ENCODE measurements at places on chromosomes 7 and 10.

DNA sequence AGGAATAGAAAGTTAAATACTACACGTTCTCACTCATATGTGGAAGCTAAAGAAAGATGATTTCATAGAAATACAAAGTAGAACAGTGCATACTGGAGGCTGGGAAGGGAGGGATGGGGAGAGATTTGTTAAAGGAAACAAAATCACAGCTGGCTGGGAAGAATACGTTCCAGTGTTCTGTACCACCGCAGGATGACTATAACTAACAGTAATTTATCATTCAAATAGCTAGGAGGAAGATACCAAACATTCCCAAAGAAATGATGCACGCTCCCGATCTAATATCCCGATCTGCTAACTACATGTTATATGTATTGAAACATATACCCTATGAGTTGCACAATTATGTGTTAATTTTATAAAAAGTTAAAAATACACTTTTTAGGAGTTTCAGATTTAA is 162.3 kb downstream of the ZMYND11 start:
- DNase-seq, result no peak

GRCh38 chr10:73215749-73216148 is 31.3 kb downstream of the DNAJC9 start:
- no peak for DNase-seq

GRCh38 chr7:92333866-92334265 is 88.1 kb downstream of the ANKIB1 start:
- DNase-seq, result no peak

- no peak for DNase-seq
Observed at GRCh38 chr7:129644634-129645230, 33.2 kb downstream of the NRF1 start.

DNA sequence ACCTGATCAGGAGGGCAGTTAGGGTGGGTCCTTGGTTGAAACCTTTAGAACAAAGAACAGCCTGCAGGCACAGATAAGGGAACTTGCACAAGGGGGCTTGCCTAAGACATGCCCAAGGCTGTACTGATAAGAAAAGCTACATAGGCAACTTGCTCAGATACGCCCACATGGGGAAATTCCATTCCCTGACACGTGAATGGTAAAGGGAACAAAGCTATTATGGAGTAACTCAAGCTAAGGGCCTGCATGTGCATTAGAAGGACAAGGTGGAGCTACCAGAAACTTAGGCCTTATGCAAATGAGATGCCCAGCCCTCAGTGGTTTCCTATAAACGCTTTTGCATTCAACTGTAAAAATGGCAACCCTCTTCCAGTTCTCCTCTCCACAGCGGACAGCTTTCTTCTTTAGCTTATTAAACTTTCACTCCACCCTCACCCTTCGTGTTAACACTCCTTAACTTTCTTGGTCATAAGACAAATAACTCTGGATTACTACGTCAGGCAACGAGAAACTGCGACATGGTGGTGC is 1192.1 kb upstream of the CELF2 start:
- DNase-seq, result no peak

DNA sequence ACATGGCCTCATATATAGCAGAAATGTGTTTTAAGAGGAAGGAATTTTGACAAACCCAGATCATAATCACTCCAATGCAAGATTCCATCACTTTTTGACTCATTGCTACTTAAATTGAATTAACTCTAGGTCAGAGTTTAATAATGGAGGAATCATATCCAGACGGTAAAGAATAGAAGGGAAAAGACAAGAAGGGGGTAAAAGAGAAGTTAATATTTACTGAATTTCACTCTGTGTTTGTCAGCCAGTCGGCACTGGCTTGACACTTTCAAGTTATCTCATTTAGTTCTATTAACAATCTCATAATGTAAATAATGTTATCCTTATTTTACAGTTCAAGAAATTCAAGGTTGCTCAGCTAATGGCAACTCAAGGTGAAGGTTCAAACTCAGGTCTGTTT is 147.5 kb downstream of the SEMA3A start:
- DNase-seq, result no peak

GRCh38 chr10:64288404-64288803 is 767.2 kb downstream of the REEP3 start:
- DNase-seq, result no peak

DNA sequence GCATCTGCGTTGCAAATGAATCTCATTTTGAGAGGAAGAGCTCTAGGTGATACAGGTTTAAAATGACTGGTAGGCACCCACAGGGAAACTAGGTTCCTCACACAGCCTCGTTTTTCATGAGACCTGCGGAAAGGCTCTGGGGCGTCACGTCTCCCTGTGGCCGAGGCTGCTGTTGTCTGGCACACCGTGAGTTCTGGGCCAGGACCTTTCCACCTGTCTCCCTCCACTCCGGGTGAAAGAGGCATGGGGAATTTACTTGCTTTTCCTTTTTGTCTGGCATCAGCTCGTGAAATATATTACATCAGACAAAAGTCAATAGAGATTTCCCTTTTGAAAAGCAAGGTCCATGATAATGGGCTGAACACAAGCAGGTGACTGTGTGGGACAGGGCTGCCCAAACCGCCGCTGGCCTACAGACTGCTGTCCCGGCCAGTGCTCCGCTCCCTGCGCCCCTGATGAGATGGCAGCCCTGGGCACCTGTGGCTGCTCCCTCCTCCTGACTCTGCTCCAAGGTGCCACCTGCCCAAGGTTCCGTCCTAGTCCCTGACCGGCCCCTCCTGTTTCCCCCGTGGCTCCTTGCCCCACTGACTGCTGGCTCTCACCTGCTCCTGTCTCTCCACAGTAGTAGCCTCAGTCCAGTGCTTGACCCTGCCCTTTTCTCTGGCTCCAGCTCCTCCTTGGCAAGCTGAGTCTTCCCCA is 109.6 kb downstream of the NKX6-2 start:
- DNase-seq, result no peak

- no peak for DNase-seq
Observed at GRCh38 chr7:95478272-95479037, 7.3 kb upstream of the ASB4 start.

DNA sequence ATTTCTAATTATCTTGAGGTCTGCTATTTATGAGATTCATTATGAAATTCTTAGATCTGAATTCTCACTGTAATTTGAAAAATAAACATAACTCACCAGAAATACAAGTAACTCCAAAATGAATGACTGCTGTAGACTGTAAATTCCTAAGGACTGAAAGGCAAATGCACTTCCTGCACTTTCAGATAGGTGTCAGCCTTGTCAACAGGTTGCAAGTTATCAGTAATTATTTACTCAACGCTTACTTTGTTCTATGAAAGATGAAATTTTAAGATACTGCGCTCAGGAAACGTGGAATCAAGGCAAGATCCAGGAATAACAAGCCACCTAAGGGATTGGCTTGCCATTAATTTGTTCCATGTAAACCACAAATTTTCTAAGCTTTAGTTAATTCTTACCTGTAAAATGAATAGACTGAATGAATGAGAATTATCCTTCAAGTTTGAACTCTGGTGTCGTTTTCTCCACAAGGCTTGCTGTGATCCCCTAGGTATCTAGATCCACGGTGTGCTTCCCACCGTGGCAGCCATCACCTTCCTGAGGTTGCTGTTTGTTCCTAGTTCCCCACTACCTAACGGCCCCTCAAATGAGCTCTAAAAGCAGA is 12.6 kb downstream of the DHX32 start:
- no peak for DNase-seq

- DNase-seq, result no peak
Observed at GRCh38 chr7:141866974-141867373, 25.7 kb upstream of the PRSS37 start.

DNA sequence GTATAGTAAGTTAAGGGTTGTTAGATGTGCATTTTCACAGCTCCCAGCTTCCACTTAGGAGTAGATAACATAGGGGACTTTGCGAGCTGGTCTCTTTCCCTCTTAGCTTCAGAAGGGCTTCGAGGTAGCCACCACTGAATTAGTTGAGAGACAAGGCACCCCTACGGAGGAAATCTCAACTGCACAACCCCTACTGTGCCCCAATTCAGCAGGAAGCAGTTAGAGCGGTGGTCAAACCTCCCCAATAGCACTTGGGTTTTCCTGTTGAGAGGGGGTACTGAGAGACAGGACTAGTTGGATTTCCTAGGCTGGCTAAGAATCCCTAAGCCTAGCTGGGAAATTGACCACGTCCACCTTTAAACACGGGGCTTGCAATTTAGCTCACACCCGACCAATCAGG is 1.1 kb upstream of the HERPUD2 start:
- DNase-seq, result no peak

DNA sequence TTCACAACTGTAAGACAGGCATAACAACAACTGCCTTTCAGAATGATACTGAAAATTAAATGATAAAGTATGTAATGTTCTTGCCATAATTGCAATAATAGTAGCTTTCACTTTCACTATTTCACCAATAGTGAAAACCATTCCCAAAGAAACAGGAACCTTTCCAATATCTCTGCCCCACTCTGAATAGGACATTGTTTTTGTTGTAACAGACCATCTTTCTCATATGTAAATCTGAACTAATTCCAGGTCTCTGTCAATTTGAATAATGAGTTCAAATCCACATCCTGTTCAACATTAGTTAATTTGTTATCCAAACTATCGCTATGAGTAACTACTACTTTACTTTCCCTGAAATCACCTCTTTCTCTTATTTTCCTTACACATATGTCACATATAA is 148.0 kb downstream of the LRRN3 start:
- DNase-seq, result no peak

DNA sequence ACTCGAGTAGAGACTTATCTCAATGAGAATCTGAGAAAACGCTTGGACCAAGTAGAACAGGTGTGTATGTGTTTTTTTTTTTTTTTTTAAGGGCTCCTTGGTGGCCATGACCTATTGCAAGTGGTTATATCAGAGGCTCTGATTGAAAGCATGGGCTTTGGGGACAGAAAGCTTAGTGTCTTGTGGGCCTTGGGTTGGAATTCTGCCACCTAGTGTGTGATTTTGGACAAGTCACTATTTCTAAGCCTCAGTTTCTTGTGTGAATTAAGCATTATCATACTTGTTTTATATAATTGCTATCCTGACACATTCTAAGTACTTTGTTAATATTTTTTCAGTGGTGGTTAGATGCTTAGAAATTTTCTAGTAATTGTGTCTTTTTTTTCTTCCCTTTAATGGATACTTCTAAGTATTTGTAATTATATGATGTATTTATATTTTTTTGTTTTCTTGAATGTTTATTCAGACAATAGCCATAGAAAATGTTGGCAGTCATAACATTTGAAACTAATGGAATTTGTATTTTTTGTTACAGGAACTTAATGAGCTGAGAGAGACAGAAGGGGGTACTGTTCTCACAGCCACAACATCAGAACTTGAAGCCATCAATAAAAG is 33.1 kb downstream of the SMC3 start:
- DNase-seq, result peak; percentile 28

- no peak for DNase-seq
Observed at GRCh38 chr7:15584575-15584974, 22.8 kb upstream of the AGMO start.

DNA sequence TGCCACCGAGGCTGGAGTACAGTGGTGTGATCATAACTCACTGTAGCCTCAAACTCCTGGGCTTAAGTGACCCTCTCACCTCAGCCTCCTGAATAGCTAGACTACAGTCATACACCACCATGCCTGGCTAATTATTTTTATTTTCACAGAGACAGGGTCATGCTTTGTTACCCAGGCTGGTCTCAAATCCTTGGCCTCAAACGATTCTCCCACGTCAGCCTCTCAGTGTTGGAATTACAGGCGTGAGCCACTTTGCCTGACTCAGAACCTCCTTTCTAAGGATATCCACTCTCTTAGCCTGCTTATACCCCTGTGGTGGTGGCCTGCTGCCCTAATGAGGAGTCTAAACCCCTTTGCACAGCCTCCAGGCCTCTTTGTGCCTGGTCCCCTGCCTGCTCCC is 4.2 kb upstream of the IGFBP1 start:
- DNase-seq, result no peak
